Activated gamma-delta T cell treated with anti-CD3 and anti-CD28 coated beads, Interleukin-2, amount 50 U/mL, for 16 hours (primary cell): ENCODE measurements at places on chromosomes 2 and 18.

DNA sequence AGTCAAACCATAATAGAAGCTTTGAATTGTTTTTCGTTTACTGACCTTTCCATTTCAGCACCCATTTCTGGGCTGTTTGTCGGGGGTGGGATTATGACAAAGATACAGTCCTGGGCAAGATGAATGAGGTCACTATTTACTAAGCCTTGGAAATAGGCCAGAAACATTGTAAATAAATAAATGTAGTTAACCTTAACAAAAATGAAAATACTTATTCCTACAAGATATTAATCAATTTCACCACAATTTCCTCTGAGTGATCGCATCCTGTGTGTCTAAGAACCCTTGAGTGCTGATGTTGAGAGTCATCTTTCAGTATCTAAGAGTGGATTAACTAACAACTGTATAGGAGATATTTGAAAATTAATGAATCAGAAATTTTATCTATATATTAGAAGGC is 14.0 kb downstream of the ITGA4 start:
- no peak for DNase-seq

- DNase-seq: no peak
Measured at GRCh38 chr2:120833127-120833675, 97.5 kb downstream of the GLI2 start.

DNA sequence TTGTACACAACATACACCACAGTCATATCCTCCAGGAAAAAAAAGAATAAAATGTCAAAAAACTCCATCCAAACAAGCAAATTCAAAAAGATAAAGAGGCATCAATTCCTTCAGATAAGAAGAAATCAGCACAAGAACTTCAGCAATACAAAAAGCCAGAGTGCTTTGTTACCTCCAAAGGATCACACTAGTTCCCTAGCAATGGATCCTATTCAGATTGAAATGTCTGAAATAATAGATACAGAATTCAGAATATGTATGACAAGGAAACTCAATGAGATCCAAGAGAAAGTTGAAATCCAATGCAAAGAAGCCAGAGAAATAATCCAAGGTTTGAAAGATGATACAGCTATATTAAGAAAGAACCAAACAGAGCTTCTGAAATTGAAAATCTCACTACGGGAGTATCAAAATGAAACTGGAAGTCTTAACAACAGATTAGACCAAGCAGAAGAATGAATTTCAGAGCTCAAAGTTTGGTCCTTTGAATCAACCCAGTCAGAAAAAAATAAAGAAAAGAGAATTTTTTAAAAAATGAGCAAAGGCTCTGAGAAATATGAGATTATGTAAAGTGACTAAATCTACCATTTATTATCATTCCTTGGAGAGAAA is 80.6 kb downstream of the TRABD2A start:
- DNase-seq: no peak

- DNase-seq: no peak
Measured at GRCh38 chr18:9055185-9055584, 47.3 kb upstream of the NDUFV2 start.

DNA sequence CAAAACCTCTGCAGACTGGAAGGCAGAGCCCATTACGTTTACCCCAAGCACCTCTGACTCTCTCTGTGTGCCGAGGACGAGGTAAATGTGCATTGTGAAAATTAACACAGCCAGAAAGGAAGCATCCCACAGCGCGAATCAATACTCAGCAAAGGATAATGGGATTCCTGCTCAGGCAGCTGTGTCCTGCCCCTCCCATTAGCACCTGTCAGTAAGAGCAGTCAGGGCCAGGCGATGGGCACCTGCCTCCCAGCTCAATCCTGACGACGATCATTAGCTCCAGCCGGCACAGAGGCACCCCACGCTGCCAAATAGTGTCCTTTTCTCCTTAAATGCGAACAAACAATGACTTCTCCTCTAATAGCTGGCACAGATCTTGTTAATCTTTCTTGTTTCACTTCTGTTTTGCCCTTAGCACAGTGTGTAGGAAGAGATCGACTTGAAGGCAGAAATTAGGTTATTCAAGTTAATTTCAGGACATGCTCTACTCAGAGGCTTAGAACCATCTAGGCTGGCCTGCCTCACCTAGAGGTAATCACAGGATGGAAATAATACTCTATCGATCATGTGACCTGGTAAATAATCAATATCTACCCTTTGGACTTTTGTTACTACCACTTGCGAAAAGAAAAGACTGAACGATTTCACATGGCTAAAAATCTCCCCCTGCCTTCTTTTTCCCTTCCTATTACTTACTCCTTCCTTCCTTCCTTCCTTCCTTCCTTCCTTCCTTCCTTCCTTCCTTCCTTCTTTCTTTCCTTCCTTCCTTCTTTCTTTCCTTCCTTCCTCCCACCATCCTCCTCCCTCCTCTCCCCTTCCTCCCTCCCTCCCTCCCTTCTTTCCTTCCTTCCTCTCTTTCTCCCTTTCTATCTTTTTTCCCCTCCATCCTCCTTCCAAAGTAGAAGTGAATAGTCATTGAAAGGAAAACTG is 487.9 kb upstream of the ID2 start:
- no peak for DNase-seq

DNA sequence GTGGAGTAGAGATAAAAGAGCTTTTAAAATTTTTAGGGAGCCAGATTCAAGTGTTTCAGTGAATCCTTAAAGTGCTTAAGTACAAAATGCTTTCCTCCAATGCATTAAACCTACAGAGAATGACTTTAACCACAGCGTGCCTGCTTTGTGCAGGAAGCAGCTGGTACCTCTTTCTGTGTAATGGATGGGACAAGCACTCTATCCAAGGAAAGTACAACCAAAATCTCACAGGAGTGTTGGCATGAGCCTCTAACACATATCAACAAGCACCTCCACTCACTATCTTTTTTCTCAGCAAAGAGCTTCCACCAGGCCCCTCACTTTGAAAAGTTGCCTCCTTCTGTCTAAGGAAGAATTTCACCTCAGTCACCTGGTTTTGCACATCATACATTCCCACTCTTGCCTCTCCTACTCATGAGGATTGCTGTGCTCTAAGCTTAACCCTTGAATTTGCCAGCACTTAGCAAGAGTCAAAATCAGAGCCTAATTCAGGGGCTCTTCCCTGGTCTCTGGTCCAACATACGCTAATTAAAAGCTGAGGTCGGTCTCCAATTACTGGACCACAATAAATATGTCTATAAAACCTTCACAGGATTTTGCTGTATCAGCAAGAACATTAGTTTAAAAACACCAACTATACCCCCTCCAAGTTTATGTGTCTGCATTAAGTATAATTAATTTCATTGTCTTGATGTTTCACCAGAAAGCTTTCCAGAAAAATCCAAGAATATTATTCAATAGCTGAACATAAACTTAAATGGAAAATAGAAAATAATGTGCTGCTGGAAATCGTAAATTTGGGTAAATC is 68.9 kb downstream of the ZNF521 start:
- DNase-seq: no peak

- no peak for DNase-seq
Measured at GRCh38 chr18:5890331-5891183, 4.8 kb downstream of the TMEM200C start.

- no peak for DNase-seq
Measured at GRCh38 chr2:238415036-238415764, 11.5 kb upstream of the ASB1 start.

DNA sequence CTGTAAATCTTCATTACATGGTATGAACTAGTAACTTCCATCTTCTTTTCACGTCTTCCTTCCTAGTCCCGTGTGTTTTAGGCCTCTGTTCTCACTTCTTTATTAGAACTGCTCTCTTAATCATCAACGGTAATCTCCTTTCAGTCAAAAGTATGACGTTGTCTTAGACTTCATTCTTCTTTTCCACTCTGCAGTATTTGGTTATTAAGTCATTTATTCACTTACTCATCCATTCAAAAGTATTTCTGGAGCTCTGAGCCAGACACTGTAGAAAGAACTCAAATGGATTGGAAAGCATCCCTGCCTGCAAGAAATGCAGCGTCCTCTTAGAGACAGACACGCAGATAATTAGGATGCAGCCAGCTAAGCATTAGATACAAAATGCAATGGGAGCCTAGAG is 494.6 kb upstream of the NRP2 start:
- no peak for DNase-seq
